Esophagus mucosa (tissue), 1 donor: ENCODE measurements at places on chromosomes 4 and X.
A peak's percentile ranks its signal among the peaks of the same experiment; 100 is the strongest.

- ATAC-seq = no peak
Observed at GRCh38 chrX:113954297-113954696, 629.6 kb upstream of the HTR2C start.

- no peak for ATAC-seq
Observed at GRCh38 chrX:130174937-130175336, 3.2 kb downstream of the RAB33A start.

GRCh38 chrX:48541140-48541814 is 1.8 kb downstream of the TBC1D25 start:
- ATAC-seq = no peak

GRCh38 chr4:8828869-8829268 is 42.8 kb downstream of the HMX1 start:
- ATAC-seq = no peak

- no peak for ATAC-seq
Observed at GRCh38 chr4:128450326-128451120, 162.9 kb upstream of the PGRMC2 start.

DNA sequence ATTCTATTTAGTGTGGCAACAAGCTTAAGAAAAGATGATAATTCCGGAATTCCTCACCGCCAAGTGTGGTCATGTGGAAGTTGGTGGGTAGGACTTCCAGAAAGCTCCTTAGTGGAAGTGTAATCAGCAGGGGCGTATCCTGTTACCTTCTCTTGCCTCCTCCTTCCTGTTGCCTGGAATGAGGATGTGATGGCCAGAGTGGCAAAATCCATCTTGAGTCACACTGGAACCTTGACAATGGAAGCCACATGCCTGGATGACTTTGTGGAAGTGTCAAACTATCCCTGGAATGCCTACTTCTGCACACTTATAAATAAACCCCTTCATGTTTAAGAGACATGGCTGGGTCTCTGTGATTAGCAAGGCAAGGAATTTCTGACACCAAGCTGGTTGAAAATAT is 191.0 kb downstream of the PRDM5 start:
- no peak for ATAC-seq

GRCh38 chr4:91958596-91958995 is 345.2 kb upstream of the GRID2 start:
- no peak for ATAC-seq

- ATAC-seq = no peak
Observed at GRCh38 chr4:142452161-142452855, 393.8 kb downstream of the INPP4B start.

DNA sequence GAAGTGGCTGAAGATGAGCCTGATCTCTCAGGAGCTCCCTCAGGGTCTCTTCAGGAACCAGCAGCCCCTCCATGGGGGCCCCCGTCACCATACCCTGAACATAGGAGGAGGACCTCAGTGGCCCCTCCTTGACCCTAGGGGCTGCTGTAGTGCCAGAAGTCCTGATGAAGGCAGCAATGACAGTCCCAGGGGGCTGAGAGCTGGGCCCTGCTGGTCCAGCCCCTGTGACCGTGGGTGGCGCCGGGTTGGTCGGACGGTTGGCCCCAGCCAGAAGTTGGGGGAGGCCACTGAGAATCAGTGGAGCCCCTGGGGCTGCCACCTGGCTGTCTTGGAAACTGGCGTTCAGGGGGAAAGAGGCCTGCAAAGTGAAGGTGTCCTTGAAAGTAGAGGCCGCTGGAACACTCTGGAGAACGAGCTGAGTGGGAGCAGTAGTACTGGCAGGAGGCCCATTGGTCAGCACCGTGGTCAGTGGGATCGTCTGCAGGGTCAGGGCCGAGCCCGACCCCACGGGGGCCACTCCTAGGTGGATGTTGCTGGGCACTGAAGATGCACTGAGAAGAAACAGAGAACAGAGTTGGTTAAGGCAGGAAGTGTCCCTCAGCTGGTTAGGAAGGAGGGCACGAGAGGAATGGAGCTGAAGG is 43.2 kb downstream of the ELF4 start:
- no peak for ATAC-seq

- no peak for ATAC-seq
Observed at GRCh38 chr4:31015123-31015522, 295.0 kb downstream of the PCDH7 start.

- ATAC-seq = peak; percentile 97
Observed at GRCh38 chr4:40998675-40999358, 215.5 kb downstream of the APBB2 start.

- no peak for ATAC-seq
Observed at GRCh38 chr4:915041-915474, 17.1 kb downstream of the GAK start.

- ATAC-seq = no peak
Observed at GRCh38 chrX:10797466-10797865, 177.1 kb upstream of the MID1 start.

- ATAC-seq = no peak
Observed at GRCh38 chr4:53730031-53730805, 138.9 kb upstream of the LNX1 start.

DNA sequence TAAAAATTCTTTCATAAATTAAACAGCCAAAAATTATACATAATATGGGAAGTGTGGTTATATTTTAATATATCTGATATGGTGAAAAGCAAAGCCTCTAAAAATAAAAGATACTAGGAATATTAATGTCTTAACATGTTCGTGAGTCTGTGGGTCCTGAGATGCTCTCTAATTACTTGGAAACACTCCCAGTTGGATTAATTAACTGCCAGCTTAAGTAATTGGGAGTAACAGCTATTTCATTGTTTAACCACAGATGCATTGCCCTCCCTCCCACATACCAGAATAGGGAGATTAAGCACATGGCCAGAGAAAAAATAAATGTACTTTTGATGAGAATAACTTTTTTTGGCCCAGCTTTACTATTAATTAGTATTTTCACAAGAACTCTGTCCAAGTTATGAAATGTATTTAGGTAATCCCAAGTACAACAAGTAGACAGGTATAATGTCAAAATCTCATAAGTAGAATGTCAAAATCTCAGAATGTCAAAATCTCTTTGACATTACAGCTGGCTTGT is 79.7 kb downstream of the BTC start:
- ATAC-seq = no peak

- ATAC-seq = peak; percentile 12
Observed at GRCh38 chrX:150508451-150509367, 59.7 kb upstream of the MTM1 start.

DNA sequence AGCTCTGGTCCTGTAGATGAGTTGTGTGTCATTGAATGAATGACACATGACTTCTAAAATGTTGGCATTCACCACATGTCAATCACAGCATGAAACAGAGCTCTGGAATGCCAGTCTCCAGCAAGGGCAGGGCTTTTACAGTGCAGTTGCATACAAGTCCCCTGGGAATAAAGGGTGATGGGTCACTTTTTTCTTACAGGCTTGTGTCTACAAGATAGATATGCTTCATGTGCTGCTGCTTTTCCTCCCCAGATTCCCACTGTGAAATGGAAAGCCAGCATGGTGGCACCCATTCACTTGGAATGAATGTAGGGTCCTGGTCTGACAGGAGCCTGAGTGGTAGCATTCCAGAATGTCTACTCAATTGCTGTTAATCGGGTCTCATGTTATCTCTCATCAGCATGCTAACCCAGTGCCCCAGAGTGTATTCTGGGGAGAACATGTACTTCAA is 159.1 kb upstream of the KIT start:
- peak; percentile 87 for ATAC-seq

- ATAC-seq = no peak
Observed at GRCh38 chr4:111113591-111113990, 490.7 kb upstream of the PITX2 start.

DNA sequence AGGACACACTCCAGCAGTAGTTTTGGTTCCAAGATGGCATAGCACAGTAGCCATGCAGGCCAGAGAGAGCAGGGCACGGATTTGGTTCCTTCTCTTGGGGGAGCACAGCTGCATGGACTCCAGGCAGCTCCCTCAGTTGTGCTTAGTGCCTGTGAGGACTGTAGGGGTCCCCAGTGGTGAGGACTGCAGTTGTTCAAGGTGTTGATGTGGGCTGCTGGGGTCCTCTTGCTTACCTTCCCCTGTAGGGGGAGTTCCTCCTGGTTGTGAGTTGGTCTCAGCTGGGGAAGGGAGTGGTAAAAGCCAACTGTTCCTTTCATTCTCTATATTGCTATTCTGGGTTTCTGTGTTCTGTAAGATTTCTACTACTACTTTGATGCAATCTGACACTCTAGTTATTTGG is 606.5 kb downstream of the MAGEB5 start:
- no peak for ATAC-seq

- no peak for ATAC-seq
Observed at GRCh38 chr4:2298532-2298991, 36.7 kb upstream of the MXD4 start.

DNA sequence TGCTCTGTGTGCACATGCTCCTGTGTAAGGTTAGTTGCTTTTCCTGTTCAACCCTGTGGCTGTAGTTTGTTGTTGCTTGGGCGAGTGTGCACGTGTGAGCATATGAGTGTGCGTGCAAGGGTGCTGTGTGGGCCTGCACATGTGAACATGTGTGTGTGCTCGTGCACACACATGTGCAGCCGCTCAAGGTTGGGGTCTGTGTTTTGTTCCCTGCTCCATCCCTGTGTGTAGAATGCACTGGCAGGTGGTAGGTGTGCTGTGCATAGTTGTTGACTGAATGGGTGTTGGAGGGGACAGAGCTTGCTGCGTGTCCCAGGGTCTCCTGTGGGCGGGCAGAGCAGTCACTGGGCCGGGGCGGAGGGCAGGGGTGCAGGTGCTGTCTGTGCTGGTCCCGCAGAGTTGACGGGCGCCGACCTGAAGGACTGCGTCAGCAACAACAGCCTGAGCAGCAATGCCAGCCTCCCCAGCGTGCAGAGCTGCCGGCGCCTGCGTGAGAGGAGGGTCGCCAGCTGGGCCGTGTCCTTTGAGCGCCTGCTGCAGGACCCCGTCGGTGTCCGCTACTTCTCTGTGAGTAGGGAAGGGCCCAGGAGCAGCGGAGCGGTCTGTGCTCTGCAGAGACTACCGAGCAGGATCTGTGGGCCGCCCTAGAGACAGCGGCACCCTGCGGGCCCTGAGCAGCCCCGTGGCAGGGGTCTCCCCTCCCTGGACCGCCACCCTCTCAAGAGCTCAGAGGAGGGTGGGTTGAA is 27.9 kb upstream of the HGFAC start:
- ATAC-seq = no peak

DNA sequence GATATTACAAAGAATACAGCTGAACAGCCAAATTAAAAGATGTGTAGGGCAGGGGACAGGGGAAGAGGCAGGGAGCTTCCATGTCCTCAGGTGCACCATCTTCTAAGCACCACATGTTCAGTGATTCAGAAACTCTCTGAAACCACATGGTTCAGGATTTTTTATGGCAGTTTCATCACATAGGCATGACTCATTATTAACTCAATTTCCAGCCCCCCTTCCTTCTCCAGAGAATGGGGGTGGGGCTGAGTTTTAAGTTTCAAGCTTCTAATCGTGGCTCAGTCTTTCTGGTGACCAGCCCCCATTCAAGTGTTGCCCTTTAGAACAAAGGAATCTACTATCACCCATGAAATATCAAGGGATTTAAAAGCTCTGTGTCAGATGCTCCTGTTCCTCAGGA is 317.8 kb upstream of the GALNT7 start:
- no peak for ATAC-seq

DNA sequence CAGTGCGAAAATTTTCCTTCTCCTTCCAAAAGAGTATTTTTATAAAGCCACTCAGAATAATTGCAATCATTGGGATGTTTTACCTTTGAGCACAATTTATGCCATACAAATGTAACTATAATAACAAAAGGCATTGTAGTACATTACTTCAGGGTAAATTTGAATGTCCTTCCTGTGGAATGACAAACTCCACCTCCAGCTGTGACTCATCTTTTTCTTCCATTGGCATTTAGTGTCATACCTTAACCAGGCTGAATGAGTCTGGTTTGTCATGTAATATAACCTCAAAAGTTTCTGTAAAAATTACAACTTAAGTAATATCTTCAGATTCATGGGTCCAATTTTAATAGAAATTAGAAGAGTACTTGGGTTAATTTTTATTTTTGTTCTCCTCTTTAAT is 93.3 kb downstream of the TMEM47 start:
- ATAC-seq = no peak

DNA sequence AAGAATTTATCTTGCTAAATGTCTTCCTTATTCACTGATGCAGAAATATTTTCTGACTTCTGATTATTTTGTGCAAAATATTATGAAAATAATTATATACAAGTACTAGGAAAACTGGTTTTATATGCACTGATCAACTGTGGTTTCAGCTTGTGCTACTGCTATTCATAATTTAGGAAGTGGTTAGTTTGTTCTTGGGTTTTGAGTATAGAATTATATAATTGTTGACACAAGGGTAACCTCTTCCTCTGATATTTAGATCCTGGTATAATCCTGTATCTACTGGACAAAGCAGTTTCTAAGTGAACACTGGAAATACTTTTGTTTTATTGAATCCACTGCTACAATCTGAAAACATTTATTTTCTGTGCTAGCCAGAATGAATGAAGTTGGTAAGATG is 182.8 kb downstream of the PDGFC start:
- no peak for ATAC-seq

- ATAC-seq = no peak
Observed at GRCh38 chrX:46444011-46444410, 101.2 kb downstream of the ZNF674 start.

- ATAC-seq = no peak
Observed at GRCh38 chr4:81827577-81828202, 356.0 kb upstream of the RASGEF1B start.

GRCh38 chrX:24981030-24981429 is 34.7 kb downstream of the ARX start:
- ATAC-seq = no peak

GRCh38 chr4:39051492-39051891 is 10.5 kb upstream of the KLHL5 start:
- peak; percentile 33 for ATAC-seq

DNA sequence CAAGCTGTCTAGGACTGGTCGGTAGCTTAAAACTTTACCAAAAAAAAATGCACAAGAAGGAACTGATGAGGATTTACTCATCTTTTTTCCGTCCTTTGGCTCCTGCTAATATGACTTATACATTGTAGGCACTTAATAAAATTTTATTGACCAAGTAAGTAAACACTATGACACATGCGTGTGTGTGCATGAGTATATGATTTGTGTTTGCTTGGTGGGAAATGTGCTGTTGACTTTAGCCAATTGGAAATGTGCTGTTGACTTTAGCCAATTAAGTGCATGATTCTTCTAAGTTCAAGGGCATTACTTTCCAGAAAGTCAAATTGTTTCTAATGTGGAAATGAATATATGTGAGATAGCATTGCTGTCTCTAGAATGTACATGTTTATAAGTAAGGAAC is 78.3 kb downstream of the FIP1L1 start:
- no peak for ATAC-seq

GRCh38 chrX:104935581-104935980 is 284.9 kb downstream of the TEX13A start:
- no peak for ATAC-seq

DNA sequence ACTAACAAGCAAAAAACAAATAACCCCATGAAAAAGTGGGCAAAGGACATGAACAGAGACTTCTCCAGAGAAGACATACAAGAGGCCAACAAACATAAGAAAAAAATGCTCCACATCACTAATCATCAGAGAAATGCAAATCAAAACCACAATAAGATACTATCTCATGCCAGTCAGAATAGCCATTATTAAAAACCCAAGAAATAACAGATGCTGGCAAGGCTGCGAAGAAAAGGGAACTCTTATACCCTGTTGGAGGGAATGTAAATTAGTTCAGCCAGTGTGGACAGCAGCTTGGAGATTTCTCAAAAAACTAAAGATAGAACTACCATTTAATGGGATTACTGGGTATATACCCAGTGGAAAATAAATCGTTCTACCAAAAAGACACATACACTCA is 79.6 kb downstream of the MAPK10 start:
- no peak for ATAC-seq

- peak; percentile 35 for ATAC-seq
Observed at GRCh38 chr4:80336582-80336981, 1.1 kb downstream of the CFAP299 start.
